Smooth muscle cell of the brain vasculature (primary cell): ENCODE measurements at places on chromosomes 11 and 22.

DNA sequence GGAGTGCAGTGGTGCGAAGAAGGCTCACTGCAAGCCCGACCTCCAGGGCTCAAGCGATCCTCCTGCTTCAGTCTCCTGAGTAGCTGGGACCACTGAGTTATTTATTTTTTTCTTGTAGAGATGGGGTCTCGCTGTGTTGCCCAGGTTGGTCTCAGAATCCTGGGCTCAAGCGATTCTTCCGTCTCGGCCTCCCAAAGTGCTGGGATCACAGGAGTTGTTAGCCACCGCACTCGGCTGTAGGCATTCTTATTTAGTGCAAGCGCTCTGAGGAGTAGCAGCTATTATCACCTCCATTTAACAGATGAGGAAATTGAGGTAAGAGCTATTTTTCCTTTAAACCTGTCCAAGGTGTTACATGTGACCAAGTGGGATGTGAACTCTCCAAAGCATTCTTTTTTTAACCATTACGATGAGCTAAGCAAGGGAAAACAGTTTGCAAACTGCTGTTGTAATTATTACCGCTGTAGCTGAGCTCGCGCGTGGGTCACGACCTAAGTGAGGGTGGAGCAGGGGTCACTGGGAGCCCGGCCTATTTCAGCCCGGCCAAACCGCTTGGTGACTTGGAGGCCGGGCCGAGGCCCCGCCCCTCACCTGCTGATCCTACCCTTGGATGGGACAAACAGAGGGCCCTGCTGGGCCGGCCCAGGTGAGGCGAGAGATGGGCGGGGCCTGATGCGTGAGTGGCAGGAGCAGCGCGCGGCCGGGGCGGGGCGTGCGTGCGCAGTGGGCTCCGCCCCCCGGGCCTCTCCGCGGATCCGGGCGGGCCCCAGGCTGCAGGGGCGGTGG lies 449 bp upstream of the KREMEN1 start:
- no peak for DNase-seq

- no peak for DNase-seq
These were observed 42.6 kb upstream of the TUB start for GRCh38 chr11:8038393-8038792.

DNA sequence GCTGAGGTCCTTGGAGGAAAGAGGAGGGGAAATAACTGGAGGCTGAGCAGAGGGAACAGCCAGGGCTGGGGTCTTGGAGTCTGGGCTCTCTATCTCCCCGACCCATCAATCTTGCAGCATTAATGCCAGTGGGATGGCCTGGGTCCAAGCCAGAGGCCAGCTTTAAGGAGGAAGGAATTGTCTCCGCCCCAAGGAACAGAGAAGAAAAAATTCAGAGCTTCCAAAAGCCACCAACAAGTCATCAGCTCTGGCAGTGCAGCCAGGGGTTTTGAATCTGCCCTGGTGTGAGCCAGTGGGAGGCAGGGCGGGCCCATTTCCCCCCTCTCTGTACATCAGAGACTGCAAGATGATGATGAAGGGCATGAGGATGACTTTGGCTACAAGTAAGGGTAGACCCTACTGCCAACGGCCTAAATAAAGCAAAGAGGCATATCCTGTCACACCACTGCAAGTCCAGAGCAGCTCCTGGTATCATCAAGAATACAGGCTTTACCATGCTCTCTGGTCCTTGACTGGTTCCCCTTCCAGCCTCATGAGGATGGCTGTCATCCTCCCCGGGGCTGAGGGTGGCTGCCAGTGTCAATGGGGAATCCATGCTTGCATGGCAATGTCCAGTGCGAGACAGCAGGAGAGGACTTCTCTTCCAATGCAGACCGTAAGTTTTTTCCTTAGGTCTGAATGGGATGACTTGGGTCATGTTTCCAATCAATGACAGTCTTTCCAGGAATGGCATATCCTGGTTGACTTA lies 34.4 kb downstream of the LRRC32 start:
- DNase-seq, result no peak

- DNase-seq, result no peak
These were observed 634.8 kb downstream of the BRD1 start for GRCh38 chr22:49192857-49193250.

DNA sequence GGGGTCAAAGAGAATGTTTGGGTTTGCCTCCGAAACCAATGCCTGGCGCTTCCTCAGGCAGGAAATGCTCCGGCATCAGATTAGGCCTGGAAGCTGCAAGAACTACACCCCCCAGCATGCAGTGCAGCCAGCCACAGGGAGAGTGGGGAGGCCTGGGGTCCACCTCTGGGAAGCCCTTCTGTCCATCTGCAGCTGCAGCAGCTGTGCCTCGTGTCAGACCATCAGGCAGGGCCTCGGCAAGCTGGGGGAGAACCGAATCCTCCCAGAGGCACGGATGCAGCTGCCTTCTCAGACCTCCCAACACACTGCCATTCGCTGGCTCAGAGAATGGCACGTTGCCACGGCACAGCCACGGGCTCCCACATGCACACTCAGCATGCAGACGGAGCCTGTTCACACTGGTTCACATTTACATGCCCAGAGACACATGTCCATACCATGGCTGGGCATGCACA lies 57.4 kb downstream of the NECTIN1 start:
- no peak for DNase-seq

DNA sequence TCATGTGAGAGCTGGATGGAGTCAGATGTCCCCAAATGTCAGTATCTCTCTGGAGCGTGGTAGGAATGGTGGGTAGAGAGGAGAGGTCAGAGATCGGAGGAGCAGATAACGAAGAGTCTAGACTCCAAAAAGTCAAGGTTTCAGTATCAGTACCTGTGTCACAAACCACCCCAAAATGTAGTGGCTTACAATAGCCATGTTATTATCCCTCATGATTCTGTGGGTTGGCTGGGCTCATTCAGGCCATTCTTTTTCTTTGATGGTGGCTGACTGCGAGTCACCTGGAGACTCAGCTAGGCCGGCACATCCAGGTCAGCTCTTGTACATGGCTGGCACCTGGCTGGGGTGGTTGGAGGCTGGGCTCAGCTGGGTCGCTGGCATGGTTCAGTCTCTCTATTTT lies 7.3 kb upstream of the SSTR3 start:
- DNase-seq, result no peak
